BJ (cell line): ENCODE measurements at places on chromosomes 16 and 17.

DNA sequence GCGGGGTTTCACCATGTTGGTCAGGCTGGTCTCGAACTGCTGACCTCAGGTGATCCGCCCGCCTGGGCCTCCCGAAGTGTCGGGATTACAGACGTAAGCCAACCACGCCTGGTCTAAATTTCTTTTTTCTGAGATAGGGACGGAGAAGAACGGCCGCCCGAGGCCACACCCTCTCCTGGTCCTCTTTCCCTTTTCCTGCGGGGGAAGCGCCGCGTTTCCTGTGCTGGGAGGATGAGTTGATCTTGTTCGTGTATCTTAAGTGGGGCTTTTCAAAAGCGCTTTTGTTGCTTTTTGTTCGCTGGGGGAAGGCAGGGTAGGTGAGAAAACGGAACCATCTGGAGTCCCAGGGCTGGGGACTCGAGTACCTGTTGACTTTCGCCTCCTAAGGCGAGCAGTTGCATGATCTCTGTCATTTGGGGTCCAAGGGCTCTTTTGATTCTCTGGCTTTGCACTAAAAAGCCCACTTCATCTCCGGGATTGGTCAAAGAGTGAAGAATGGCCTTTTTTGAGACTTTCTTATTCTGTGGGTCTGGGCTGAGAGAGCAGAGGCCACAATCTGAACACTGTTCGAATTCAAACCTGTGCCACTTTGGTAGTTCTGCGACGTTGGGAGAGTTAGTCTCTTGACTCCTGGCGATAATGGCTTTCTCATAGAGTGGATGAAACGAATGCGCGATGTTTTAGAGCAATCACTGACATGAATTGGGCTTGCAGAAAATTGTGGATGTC is 1.3 kb downstream of the FUS start:
- no peak for DNase-seq

GRCh38 chr17:34902831-34903547 is 58.3 kb downstream of the CCT6B start:
- DNase-seq, result no peak

GRCh38 chr17:27609611-27610303 is 21.2 kb upstream of the LGALS9 start:
- DNase-seq, result no peak

- no peak for DNase-seq
These were observed 64.6 kb downstream of the GOSR1 start for GRCh38 chr17:30541802-30542201.

DNA sequence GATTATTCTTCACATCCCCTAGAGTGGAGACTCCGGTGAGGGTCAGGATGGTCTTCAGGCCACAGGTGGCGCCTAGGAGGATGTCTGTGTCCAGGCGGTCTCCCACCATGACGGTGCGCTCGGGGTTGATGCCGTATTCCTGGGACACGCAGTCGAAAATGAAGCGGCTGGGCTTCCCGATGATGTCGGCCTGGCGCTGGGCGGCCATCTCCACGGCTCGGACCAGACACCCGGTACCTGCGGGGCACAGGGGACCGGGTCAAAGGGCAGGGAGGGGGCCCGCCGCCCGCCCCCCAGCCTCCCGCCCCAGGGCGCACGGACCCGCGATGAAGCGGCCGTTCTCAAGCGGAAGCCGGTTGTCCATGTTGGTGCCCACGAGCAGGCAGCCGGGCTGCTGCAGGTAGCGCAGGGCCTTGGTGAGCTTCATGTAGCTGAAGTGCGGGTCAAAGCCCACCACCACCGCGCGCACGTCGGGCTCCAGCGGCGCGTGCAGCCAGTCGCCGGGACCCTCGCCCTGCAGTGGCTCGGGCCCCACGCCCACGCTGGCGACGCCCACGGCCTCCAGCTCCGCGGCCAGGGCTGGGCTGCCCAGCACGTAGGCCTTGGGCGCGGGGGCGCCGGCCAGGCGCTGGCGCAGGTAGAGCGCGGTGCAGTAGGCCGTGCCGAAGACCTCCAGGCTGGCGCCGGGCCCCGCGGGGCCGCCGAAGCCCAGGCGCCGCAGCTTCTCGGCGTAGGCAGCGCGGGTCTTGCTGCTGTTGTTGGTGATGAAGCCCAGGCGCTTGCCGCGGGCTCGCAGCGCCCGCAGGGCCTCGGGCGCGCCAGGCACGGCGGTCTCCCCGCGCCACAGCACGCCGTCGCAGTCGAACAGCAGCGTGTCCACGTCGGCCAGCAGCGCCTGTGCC is 572 bp downstream of the PGP start:
- DNase-seq, result no peak

DNA sequence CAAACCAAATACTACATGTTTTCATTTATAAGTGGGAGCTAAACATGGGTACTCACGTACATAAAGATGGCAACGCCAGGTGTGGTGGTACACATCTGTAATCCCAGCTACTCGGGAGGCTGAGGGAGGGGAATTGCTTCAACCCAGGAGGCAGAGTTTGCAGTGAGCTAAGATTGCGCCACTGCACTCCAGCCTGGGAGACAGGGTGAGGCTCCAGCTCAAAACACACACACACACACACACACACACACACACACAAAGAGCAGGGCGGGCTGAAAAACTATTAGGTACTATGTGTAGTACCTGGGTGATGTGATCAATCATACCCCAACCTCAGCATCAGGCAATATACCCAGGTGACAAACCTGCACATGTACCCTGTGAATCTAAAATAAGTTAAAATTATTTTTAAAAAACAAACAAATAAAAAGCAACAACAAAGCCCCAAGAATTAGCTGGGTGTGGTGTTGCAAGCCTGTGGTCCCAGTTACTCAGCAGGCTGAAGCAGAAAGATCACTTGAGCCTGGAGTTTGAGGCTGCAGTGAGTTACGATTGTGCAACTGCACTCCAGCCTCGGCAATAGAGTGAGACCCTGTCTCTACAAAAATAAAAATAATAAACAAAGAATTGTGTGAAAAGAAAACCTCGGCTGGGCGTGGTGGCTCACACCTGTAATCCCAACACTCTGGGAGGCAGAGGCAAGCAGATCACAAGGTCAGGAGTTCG is 11.9 kb upstream of the FAAP100 start:
- no peak for DNase-seq
